Lung microvascular endothelial cell (primary cell): ENCODE measurements at places on chromosomes 1 and 21.
A peak's percentile ranks its signal among the peaks of the same experiment; 100 is the strongest.

GRCh38 chr1:163596541-163597258 is 274.9 kb downstream of the NUF2 start:
- no peak for DNase-seq

DNA sequence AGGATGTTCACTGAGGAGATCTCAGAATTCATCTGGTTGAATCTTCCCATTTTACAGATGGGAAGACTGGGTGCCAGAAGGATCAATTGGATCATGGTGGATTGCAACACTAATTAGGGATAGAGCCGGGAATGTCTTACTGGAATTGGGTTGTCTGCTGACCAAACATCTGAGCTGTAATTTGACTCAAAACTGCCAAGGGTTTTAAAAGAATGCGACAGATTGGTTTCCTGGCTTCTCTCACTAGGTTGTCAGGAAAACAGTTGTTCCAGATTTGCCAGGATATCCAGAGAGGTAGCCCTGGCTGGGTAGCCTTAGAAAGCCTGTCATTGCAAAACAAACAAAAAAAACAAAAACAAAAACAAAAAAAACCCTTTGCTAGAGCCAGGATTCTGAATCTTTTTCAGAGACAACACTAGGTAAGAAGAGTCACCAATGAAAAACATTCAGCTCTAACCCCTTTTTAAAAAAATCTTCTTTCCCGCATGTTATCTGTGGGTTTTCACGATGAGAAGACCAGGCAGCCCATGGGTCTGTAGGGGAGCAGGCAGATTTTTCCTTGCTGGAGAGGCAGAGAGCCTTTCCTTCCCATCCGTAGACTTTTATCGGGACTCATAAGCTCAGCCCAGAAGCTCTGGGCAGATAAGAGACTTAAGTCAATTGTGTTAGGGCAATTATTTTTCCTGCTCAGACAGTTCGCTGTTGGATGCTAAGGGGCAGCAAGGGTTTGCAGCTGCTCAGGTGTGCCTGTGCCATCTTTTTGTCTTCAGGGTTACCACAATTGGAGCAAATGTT is 418.9 kb downstream of the PRDM2 start:
- no peak for DNase-seq

DNA sequence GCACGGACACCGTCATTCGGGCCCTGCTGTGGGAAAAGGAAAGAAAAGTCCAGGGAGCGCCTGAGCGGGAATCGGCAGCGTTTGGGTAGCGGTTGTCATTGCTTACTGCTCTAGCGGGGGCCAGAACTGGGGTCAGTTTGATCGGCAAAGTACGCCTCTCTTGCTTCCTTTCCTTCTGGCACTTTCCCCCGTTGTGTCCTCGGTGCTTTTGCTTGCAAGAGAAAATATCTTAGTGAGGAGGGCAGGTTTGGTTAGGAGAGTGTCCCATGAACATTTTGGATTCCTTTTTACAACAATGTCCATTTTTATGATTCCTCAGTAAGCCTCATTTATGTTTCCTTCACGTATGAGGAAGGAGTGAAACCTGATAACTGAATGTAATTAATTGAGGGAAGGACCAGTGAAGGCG is 670 bp downstream of the ST3GAL3 start:
- no peak for DNase-seq

DNA sequence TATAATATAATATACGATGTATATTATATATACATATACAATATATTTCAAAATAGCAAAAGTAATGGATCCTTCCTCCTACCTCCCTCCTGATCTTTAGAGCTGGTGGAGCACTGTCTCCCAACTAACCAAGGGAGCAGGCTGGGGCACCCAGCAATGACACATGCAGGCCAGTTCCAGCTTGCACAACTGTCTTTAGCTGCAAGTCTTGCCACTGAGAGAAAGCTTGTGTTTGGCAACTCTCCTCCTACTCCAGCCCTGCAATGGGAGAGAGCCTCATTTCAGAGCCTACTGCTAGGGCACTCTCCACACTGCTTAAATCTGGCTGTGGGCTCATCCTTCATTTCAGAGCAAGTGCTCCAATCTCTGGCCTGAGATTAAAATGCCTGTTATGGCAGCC is 469.8 kb upstream of the OLFM3 start:
- DNase-seq: no peak

- peak; percentile 63 for DNase-seq
Measured at GRCh38 chr1:218521414-218522169, 176.5 kb downstream of the TGFB2 start.
